Stimulated activated CD4-positive, alpha-beta T cell treated with anti-CD3 and anti-CD28 coated beads, TNF-alpha, amount 100 ng/mL, for 1 hour (primary cell): ENCODE measurements at places on chromosomes 13 and 19.

DNA sequence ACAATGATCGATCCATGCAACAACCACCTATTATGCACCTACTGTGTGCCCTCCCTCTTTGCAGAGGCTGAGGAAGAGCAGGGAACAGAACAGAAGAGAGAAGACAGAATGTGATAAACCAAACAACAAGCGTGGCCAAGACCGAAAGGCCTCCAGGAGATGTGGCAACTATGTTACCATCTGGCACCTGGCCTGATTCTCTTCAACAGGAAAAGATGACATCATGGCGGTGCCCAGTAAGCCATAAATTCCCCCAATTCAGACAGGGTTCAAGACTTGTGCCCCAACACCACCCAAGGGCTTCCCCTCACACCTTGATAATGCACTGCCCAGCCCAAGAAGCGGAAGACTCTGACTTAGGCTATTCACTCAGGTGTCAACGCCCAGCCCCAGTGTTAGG lies 44.3 kb downstream of the SLC7A1 start:
- no peak for DNase-seq

GRCh38 chr13:110533771-110534670 lies 27.5 kb downstream of the RAB20 start:
- no peak for DNase-seq

DNA sequence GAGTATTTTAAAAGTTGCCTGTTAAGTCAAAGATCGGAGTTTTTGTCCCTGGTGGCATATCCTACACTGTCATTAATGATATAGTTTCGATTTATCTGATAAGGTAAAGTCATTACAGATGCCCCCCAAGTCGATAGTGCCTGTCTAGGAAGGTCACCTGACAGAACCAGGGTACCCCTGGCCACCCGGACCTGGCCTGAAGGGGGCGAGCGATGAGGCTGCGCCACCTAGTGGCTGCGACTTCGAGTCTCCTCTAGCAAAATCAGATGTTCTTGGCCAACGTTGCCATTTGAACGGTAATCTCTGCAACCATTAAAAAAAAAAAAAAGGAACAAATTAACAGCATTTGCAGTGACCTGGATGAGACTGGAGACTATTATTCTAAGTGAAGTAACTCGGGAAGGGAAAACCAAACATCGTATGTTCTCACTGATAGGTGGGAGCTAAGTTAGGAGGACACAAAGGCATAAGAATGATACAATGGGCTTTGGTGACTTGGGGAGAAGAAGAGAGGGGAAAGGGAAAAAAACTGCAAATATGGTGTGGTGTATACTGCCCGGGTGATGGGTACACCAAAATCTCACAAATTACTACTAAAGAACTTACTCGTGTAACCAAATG lies 565.1 kb downstream of the LIG4 start:
- DNase-seq, result no peak

DNA sequence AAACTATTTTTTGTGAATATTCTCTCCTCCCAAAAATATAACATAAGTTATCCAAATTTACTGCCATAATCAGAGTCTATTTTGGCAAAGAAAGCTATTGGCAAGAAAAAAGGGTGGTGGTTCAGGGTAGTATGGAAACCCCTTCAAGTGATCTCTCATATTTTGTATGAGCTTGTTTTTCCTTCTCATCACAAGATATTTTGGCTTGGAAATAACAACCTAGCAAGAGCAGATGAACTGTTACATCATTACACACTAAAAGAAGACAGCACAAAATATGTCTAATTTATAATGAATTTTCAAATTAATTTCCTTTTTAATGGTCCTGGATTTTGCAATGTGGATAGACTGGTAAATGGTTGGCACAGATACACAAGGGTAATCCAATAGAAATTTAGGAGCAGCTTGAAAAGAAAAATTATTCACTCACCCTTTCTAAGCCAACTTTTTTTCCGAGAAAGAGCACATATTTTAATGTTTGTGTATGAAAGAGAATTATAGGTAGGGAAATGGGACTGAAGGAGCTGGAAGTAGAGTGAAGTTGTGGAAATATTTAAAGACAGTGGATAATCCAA lies 225.1 kb downstream of the EFNB2 start:
- no peak for DNase-seq

DNA sequence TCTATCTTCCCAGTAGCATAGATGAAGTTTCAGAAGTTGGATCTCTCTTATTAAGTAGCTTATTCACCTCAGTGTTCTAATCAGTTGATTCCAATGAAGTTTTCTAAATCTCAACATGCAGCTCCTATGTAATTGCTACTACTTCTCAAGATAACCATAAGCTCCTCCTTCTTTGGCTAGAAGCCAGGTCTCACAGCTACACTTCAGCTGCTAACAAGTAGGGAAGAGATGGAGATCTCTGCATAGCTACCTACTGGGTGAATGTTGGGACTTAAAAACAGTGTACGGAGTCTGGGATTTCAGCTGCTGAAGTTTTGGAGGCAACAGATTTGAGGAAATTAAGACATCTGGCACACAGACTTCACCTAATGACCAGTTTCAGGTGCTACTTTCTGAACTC lies 661.0 kb downstream of the SLITRK1 start:
- no peak for DNase-seq
